ENCODE measurements at places on chromosomes 7 and 10. TPM values are rescaled to one million over a fixed set of nuclear protein-coding genes. Genes with fewer than 3 reads are reported as not detected.
A peak's percentile ranks its signal among the peaks of the same experiment; 100 is the strongest.

Gene KLF14
- not detected for total RNA-seq

Gene DNAH11
- under 0.01 TPM for total RNA-seq

Gene SEMA3A
- total RNA-seq = 2.5 TPM

Gene GPR158
- under 0.01 TPM for total RNA-seq

Gene ACTL6B
- total RNA-seq = not detected

DNA sequence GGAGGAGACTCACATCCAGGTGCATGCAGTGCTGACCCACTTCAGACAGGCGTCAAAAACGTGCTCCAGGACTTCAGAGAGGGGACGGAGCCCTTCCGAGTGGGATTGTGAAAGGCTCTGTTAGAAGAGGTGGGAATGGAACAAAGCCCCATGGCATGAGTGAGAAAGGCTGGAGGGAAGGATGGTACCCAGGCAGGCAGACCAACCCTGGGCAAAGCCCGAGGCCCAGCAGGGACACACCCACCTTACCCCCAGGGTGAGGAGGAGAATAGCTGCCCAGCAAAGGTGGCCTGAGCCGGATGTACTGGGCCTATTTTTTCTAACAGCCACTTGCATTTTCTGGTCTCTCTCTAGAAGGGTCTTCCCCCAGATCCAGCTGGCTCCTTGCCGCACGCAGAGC, 14.8 kb downstream of the CHAT start:
- no peaks in the 10 kb centered on the region for H3K4me1 ChIP-seq
- H3K27ac ChIP-seq = no peak overlapping the region
- H3K36me3 ChIP-seq = no peaks in the 10 kb centered on the region
- peaks cover under 1% of the 10 kb centered on the region for H3K27me3 ChIP-seq
- H3K4me3 ChIP-seq = no peak overlapping the region

GRCh38 chr10:13347500-13348156, 465 bp downstream of the SEPHS1 start:
- H3K27ac ChIP-seq = peak overlapping the region; percentile 33
- H3K36me3 ChIP-seq = peaks cover 3% of the 10 kb centered on the region
- peak; percentile 97 for DNase-seq
- H3K4me3 ChIP-seq = peak overlapping the region; percentile 83

GRCh38 chr7:120587243-120587642, 270.7 kb downstream of the TSPAN12 start:
- no peaks in the 10 kb centered on the region for H3K4me1 ChIP-seq
- no peak overlapping the region for H3K4me3 ChIP-seq
- no peaks in the 10 kb centered on the region for H3K27me3 ChIP-seq
- H3K27ac ChIP-seq = no peak overlapping the region

GRCh38 chr10:100128951-100129350, 47.3 kb upstream of the CPN1 start:
- peaks cover 6% of the 10 kb centered on the region for H3K27me3 ChIP-seq
- H3K27ac ChIP-seq = no peak overlapping the region
- no peak overlapping the region for H3K4me3 ChIP-seq
- H3K36me3 ChIP-seq = no peaks in the 10 kb centered on the region
- DNase-seq = no peak
